ENCODE measurements at places on chromosomes 2 and 18. TPM values are rescaled to one million over a fixed set of nuclear protein-coding genes. Genes with fewer than 3 reads are reported as not detected.

FAM110C gene
- total RNA-seq = not detected

C1GALT1C1L gene
- not detected for total RNA-seq

CLK1 gene
- total RNA-seq = 26.9 TPM

SULT1C4 gene
- total RNA-seq = not detected

CFAP65 gene
- total RNA-seq = not detected

DNA sequence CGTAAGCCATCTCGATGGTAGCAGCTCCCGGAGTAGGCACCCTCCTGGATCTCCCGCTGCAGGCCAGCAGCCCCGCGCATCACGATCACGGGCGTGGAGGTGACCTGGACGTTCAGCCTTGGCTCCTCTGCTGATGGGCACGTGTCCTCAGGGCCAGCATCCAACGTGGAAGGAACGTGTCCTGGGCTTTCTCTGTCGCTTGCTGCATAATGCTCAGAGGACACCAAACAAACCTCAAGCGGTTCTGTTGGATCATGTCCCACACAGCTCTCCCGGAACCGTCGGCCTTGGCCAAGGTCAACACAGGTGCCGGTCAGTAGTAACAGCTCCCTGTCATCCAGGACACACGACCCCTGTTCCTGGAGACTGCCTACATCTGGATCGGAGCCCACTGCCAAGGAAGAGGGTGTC, 23.1 kb downstream of the PASK start:
- H3K4me3 ChIP-seq = no peak overlapping the region
- no peak overlapping the region for H3K27ac ChIP-seq
- no peaks in the 10 kb centered on the region for H3K27me3 ChIP-seq
- peaks cover 6% of the 10 kb centered on the region for H3K4me1 ChIP-seq
- no peak for DNase-seq
- peaks cover 9% of the 10 kb centered on the region for H3K36me3 ChIP-seq

- no peak overlapping the region for H3K27ac ChIP-seq
- no peaks in the 10 kb centered on the region for H3K27me3 ChIP-seq
- H3K4me3 ChIP-seq = no peak overlapping the region
Measured at GRCh38 chr2:172949522-172949921, 126.1 kb upstream of the MAP3K20 start.

DNA sequence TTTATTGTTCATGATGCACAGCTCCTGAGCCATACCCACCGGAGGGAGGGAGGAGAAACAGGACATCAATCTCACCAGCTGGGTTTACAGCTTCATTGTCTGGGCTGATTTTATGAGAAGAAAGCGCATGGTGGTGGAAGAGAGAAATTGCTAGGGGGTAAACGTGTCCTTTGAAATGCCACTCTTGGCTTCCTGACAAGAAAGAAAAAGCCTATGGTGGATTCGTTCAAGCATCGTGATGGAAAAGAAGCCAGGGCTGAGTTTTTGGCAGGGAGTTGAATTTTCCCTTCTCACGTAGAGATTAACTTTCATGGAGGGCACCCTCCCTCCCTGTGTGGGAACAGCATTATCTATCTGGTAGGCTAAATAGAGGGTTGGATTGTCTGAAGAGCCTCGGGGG, 502.0 kb downstream of the SLC4A3 start:
- no peak overlapping the region for H3K4me3 ChIP-seq
- no peak overlapping the region for H3K27ac ChIP-seq
- H3K36me3 ChIP-seq = peaks cover 21% of the 10 kb centered on the region

- H3K27me3 ChIP-seq = peaks cover 33% of the 10 kb centered on the region
- H3K36me3 ChIP-seq = no peaks in the 10 kb centered on the region
- DNase-seq = no peak
- H3K4me3 ChIP-seq = no peak overlapping the region
Measured at GRCh38 chr2:109079590-109079989, 49.4 kb upstream of the SH3RF3 start.

DNA sequence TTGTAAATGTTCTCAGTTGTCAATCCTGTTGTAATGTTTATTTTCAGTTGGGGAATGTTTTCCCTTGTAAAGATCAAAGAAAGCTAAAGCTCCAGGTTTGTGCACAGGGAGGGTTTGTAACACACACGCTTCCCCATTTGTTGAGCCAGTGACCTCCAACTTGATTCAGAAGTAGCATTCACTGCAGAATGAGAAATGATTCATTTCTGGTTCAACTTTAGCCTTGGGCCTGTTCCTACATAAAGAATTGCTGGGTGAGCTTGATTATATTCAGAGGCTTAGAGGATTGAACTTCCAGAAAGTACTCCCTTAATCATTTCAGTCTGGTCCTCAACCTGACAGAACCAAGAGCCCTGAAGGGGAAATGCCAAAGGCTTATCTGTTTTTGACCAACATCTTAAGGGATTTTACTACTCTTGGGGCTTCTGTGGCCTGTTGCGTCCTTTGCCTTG, 70.6 kb upstream of the CAVIN2 start:
- no peak overlapping the region for H3K4me3 ChIP-seq
- DNase-seq = no peak
- no peak overlapping the region for H3K27ac ChIP-seq
- H3K4me1 ChIP-seq = peaks cover 14% of the 10 kb centered on the region
- H3K36me3 ChIP-seq = no peaks in the 10 kb centered on the region

DNA sequence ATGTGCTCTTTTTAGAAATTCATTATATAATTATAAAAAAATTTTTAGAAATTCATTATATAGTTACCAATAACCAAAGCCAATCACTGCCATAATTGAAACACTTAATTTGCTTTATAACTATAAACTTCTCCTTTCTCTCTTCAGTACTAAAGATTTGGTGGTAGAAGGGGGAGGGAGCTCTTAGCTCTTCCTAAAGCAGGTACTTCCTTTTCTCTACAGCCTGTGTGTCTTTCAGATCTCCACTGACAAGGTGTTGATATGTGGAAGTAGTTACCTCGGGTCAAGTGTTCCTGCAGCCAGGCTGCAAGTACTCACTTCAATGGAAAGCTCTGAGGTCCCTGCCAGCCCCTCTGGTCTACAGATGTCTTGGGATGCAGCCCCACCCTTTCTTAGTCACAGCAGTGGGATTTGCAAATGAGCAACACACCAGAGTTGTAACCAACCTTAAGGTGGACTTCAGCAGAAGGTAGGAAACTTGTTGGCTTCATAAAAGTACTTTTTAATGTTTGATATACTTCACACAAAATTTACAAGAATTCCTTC, 690.0 kb downstream of the ARHGAP15 start:
- H3K36me3 ChIP-seq = no peaks in the 10 kb centered on the region
- 0 out of 2 replicates have a peak, but pooled peaks cover 2% of the 10 kb centered on the region for H3K27me3 ChIP-seq
- no peak for DNase-seq
- H3K27ac ChIP-seq = no peak overlapping the region
- H3K4me3 ChIP-seq = peak overlapping the region; percentile 56

- 0 out of 2 replicates have a peak, but pooled peaks cover 2% of the 10 kb centered on the region for H3K27me3 ChIP-seq
- H3K4me1 ChIP-seq = peaks cover 37% of the 10 kb centered on the region
- H3K27ac ChIP-seq = peak overlapping the region; percentile 83
- peak overlapping the region; percentile 54 for H3K4me3 ChIP-seq
Measured at GRCh38 chr2:64203858-64204632, 59.8 kb upstream of the PELI1 start.

GRCh38 chr18:76615065-76615733, 120.2 kb upstream of the ZNF516 start:
- peaks cover 8% of the 10 kb centered on the region for H3K27me3 ChIP-seq
- H3K36me3 ChIP-seq = no peaks in the 10 kb centered on the region
- peaks cover 32% of the 10 kb centered on the region for H3K4me1 ChIP-seq
- H3K4me3 ChIP-seq = no peak overlapping the region
- peak; percentile 13 for DNase-seq

- no peaks in the 10 kb centered on the region for H3K36me3 ChIP-seq
- DNase-seq = peak; percentile 8
Measured at GRCh38 chr2:159661286-159661685, 44.9 kb upstream of the BAZ2B start.

GRCh38 chr2:42877936-42878335, 85.6 kb upstream of the HAAO start:
- H3K4me1 ChIP-seq = peaks cover 35% of the 10 kb centered on the region
- no peak for DNase-seq
- H3K36me3 ChIP-seq = no peaks in the 10 kb centered on the region
- H3K4me3 ChIP-seq = no peak overlapping the region
- no peak overlapping the region for H3K27ac ChIP-seq
- no peaks in the 10 kb centered on the region for H3K27me3 ChIP-seq

- DNase-seq = no peak
- peaks cover 6% of the 10 kb centered on the region for H3K27me3 ChIP-seq
- peaks cover 58% of the 10 kb centered on the region for H3K36me3 ChIP-seq
- no peak overlapping the region for H3K4me3 ChIP-seq
Measured at GRCh38 chr2:69180974-69181373, 168.0 kb downstream of the ANTXR1 start.

DNA sequence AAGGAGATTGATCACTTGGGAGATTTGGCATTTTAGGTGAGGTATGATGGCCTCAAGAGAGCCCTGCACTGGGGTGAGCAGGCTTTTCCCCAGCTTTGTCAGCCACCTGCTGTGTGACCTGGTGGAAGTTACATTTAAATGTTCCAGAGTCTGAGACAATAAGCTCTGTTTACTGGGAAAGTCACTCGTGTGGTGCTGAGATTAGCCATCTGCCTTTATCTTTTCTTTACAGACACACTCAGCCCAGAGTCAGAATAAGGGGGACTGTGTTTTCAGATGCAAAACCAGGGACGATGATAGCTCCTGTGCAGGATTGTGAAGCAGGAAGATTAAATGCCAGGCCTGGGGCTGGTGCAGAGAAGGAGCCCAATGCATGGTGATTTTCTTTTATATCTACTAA, 47.9 kb downstream of the SH3RF3 start:
- no peak overlapping the region for H3K4me3 ChIP-seq
- H3K27me3 ChIP-seq = peaks cover 25% of the 10 kb centered on the region
- H3K4me1 ChIP-seq = peaks cover 36% of the 10 kb centered on the region
- no peak for DNase-seq

GRCh38 chr18:34522603-34523002, 187.5 kb upstream of the DTNA start:
- H3K27ac ChIP-seq = no peak overlapping the region
- DNase-seq = no peak
- H3K27me3 ChIP-seq = no peaks in the 10 kb centered on the region
- no peak overlapping the region for H3K4me3 ChIP-seq
- H3K4me1 ChIP-seq = no peaks in the 10 kb centered on the region

DNA sequence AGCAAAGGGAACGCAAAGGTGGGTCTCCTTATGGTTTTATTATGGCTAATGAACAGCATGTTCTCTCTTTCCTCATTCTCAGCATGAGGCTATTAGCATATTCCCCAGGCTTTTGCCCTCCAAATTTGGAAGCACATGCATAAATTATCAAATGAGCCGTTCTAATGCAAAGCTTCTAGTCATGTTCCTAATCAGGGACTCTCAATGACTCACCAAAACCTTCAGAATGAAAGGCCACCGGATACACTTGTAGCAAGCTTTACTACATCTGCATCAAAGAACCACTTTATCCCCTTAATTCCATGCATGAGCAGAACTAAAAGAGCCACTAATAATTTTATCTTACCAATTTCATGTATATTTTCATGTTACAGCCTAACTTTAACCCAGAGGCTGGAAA, 310.5 kb downstream of the LRATD1 start:
- no peak overlapping the region for H3K27ac ChIP-seq
- no peaks in the 10 kb centered on the region for H3K27me3 ChIP-seq
- no peak for DNase-seq
- H3K4me3 ChIP-seq = no peak overlapping the region

DNA sequence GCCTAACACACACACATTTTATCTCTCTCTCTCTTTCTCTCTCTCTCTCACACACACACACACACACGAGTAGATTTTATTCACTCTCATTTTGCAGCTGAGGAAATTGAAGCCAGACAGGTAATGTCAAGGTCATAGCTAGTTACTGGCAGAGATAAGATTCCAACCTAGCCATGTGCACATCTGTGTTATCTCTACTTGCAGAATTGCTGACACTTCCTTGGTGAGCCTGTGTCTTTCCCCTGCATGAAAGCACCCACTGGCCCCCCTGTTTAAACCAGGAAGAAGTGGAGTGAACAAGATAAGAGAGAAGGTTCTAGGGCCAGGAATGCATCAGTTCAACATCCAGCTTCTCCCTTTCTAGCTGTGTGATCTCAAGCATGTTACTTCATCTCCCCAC, 423.7 kb downstream of the TXNL1 start:
- no peak for DNase-seq
- H3K27me3 ChIP-seq = no peaks in the 10 kb centered on the region
- H3K27ac ChIP-seq = no peak overlapping the region
- no peaks in the 10 kb centered on the region for H3K36me3 ChIP-seq
- no peak overlapping the region for H3K4me3 ChIP-seq
- H3K4me1 ChIP-seq = peaks cover 6% of the 10 kb centered on the region

DNA sequence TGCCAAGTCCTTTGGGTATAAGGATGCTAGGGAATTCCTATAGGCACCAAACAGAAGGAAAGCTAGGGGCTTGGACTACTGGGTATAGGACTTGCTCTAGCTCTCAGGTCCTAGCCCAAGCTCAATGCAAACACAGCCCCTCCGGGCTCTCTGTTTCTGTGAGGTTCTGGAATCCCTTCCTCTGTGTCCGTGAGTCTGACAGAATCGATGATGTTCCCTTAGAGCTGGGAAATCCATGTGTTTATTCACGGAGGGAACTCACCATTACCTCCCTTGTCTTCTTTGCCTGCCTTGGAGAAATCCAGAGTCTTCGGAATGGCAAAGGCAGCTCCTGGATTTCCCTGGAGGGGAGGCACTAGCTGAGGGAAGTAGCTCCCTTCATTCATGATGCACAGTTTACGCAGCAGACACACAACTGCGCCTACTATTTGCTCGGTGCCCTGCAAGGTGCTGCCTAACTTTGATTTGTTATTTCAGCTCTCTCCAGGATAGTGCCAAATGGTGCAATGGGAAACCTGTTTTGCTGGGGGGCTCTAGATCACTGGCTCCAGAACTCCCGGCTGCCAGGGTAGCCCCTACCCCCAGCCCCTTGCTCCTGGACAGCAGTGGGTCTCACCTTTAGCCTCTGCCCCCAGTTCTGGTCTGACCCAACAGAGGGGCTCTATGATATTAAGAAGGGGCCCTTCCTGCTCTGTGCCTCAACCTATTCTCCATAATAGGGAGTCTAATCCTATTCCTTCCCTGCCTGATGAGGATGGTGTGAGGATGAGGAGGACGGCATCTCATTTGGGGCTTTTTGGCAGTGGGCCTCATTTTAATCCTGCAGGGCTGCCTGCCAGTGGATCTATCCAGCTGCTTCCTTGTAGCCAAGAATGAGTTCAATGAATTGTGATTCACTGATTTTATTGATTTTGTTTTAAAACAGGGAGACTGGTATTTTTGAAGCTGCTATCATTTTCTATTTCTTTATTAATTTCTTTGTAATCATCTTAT, 8.4 kb upstream of the PSMD1 start:
- H3K4me1 ChIP-seq = peaks cover 10% of the 10 kb centered on the region
- no peak overlapping the region for H3K27ac ChIP-seq
- DNase-seq = no peak
- peaks cover 33% of the 10 kb centered on the region for H3K27me3 ChIP-seq
- H3K4me3 ChIP-seq = no peak overlapping the region

DNA sequence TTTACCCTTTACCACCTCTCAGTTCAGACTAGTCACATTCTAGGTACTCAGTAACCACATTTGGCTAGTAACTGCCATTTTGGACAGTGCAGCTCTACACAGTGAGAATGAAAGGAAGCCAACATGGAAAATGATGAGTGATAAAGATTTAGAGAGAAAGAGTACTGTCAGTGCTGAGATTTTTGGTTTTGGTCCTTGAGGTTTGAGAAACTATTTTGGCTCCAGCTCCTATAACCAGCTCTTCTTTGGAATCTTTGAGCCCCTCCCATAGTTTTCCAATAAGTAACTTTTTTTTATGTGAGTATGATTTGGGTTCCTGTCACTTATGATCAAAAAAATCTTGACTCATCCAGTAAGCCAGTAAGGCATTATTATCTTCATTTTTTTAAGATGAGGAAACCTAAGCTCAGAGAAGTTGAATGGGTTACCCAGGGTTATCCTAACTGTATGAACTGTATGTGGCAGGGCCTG, 173.0 kb downstream of the BABAM2 start:
- no peak overlapping the region for H3K4me3 ChIP-seq
- H3K4me1 ChIP-seq = peaks cover 34% of the 10 kb centered on the region

GRCh38 chr18:3283908-3284307, 22.0 kb downstream of the MYL12B start:
- no peak overlapping the region for H3K4me3 ChIP-seq
- H3K27me3 ChIP-seq = no peaks in the 10 kb centered on the region
- no peak overlapping the region for H3K27ac ChIP-seq

All from HFFc6 (cell line).